ENCODE measurements at places on chromosomes 4 and X.

- no peak for DNase-seq
These were observed 779.1 kb upstream of the HTR2C start for GRCh38 chrX:113804819-113805218.

- no peak for DNase-seq
These were observed 178.6 kb downstream of the DMD start for GRCh38 chrX:33032700-33033099.

DNA sequence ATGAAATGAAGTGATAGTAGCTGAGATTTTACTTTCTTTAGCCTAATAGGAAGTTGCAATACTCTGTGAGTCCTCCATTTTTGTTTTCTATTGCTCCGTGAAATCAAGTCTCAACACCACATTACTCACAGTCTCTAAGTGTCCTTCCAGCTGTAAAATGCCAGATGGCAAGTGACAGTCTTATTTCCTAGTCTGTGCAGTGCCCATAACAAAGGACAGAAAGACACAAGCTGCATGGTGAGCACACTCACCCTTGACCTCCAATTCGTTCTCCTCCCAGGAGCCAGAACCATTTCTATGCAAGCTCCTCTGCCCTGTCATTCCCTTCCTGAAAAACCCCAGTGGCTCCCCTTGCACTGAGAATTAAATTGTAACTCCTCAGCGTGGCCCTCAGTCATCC is 101.6 kb downstream of the PARM1 start:
- DNase-seq, result no peak

- no peak for DNase-seq
These were observed 6.6 kb upstream of the PPM1K start for GRCh38 chr4:88291003-88291402.

Data from stimulated activated naive CD8-positive, alpha-beta T cell treated with anti-CD3 and anti-CD28 coated beads, Interleukin-15, amount 100 ng/mL, for 72 hours (primary cell).